Mammary microvascular endothelial cell (primary cell): ENCODE measurements at places on chromosomes 13 and 19. TPM values are rescaled to one million over a fixed set of nuclear protein-coding genes. Genes with fewer than 3 reads are reported as not detected.

LYPD4 gene
- not detected in 2 replicates for total RNA-seq

FAM216B gene
- not detected in 2 replicates for total RNA-seq

RUVBL2 gene
- total RNA-seq, result 231 and 259 TPM in 2 replicates

ZNF284 gene
- 0.73 and 0.98 TPM in 2 replicates for total RNA-seq

NLRP7 gene
- total RNA-seq, result not detected in 2 replicates

PLEKHA4 gene
- total RNA-seq, result 0.93 and 0.98 TPM in 2 replicates

EDNRB gene
- total RNA-seq, result 7.3 and 9.4 TPM in 2 replicates

ZNF541 gene
- 0.13 and 0.15 TPM in 2 replicates for total RNA-seq

HIF3A gene
- 10.1 and 10.7 TPM in 2 replicates for total RNA-seq

CYP2A6 gene
- not detected in 2 replicates for total RNA-seq

RNF113B gene
- total RNA-seq, result not detected in 2 replicates

WDR88 gene
- total RNA-seq, result not detected in 2 replicates

ONECUT3 gene
- not detected in 2 replicates for total RNA-seq

SYMPK gene
- 47.0 and 48.7 TPM in 2 replicates for total RNA-seq

GNG7 gene
- 0.25 and 0.33 TPM in 2 replicates for total RNA-seq

FUT1 gene
- total RNA-seq, result 5.3 and 6.6 TPM in 2 replicates

OR10H1 gene
- total RNA-seq, result not detected in 2 replicates

TMEM190 gene
- not detected in 2 replicates for total RNA-seq

LILRB4 gene
- not detected in 2 replicates for total RNA-seq

CSNK1G2 gene
- total RNA-seq, result 71.2 and 73.0 TPM in 2 replicates

PSG5 gene
- total RNA-seq, result 0.27 TPM in 1 of 2 replicates, not detected in the other

DBP gene
- total RNA-seq, result 0.13 and 1.8 TPM in 2 replicates

ADPRHL1 gene
- 2.6 and 3.2 TPM in 2 replicates for total RNA-seq

IGFL1 gene
- total RNA-seq, result not detected in 2 replicates

ZNF829 gene
- 1.4 and 1.9 TPM in 2 replicates for total RNA-seq

IL11 gene
- not detected in 2 replicates for total RNA-seq

ANKLE1 gene
- 0.73 and 1.3 TPM in 2 replicates for total RNA-seq

DHDH gene
- not detected in 2 replicates for total RNA-seq

TYROBP gene
- not detected in 2 replicates for total RNA-seq

RAD23A gene
- total RNA-seq, result 151 and 158 TPM in 2 replicates

NCAN gene
- 0.07 TPM in 1 of 2 replicates, not detected in the other for total RNA-seq
